ENCODE measurements at places on chromosomes 2 and 18.
A peak's percentile ranks its signal among the peaks of the same experiment; 100 is the strongest.

DNA sequence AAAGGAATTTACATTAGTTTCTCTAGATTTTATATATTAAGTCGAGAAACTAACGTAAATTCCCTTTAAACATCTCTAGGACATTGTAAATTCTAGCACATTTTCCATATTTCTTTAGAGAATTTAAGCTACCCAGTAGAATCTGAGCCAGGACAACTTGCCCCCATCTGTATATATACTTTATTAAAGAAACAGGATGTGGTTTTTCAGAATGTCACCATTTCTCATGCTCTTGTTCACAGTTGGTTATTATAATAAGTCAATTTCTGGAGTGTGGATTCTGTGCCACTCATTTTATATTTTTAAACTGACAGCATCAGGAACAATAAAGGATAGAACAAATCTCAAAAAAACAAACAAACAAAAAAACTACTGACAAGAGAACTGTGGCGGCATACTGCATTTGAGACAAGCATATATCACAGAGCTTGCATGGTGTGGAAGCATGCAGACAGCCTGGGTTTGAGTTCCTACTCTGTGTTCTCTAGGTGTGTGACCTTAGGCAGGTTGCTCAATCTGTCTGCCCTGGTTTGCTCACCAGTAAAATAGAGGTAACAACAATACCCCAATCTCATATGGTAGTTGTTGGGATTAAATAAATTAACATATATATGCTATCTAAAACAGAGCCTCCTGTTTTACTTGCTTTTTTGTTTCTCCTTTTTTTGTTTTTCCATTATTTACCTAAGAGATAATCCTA, 61.4 kb upstream of the DNER start:
- DNase-seq: no peak

DNA sequence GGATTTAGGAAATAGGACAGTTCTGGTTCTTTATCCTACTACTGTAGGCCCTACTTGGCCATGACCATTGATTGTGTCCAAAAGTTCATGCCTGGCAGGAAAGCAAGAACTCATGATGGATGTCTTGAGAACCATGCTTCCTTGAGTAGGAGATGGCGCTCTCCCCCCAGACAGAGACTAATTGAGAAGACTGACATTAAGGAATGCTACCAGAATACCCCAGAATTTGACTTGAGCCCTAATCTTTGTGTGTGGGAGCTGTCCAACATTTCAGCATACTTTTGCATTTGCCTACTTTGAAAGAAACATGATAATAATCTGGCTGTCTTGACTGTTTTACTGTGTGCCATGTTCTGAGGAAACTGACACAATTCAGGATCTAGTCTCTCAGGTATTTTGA, 23.3 kb downstream of the MAPRE3 start:
- DNase-seq: no peak

DNA sequence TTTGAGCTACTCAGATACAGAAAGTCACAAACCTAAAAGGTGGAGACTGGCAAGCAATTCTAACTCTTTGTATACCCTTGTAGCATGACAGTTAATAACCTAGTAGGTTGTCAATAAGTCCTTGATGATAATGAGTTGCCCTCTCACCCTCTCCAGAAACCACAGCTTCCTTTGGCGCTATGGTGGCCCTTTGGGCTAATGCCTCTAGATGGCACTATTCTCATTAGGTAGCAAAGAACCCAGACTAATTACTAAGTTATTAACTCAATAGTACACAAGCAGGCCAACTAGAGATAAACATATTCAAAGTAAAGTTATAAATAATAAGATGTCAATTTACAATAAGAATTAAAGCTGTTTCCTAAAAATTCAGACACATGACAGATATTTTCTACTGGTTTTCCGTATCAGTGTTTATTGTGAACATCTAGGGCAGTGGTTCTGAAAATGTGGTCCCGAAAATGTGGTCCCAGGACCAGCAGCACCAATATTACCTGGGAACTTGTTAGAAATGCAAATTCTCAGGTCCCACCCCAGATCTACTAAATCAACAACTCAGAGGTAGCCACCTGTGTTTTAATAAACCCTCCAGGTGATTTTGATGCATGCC, 41.1 kb downstream of the LDAH start:
- peak; percentile 51 for DNase-seq

DNA sequence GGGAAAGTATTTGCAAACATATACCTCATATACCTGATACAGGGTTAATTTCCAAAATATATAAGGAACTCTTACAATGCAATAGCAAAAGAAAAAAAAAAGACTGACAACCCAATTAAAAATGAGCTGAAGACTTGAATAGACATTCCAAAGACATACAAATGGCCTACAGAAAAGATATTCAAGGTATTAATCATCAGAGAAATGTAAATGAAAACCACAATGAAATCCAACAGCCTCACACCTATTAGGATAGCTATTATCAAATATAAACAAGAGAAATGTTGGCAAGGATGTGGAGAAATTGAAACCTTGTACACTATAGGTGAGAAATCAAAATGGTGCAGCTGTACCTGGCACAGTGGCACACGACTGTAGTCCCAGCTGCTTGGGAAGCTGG, 25.7 kb downstream of the NR4A2 start:
- DNase-seq: no peak

GRCh38 chr2:119862127-119862889, 102.6 kb downstream of the PTPN4 start:
- DNase-seq: no peak

GRCh38 chr2:204203704-204204103, 267.1 kb downstream of the ICOS start:
- DNase-seq: peak; percentile 19
